NCI-H187 treated with DMSO at 0.1 percent for 48 hours (cell line): ENCODE measurements at places on chromosomes 1 and 21.

DNA sequence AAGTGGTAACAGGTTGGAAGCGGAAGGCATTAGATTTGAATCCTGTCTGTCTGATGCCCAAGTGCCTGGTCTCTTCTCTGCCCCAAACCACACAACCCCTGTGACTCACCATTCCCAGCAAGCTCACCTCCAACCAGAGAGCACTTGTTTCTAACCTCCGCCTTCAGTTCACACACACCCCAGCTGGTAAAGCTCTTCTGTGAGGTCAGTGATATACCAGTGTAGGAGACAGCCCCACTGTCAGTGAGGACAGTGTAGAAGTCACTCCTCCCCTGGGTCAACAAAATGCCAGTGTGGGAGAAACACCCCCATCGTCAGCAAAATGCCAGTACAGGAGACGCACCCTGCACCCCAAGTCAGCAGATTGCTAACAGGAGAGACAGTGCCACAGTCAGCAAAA lies 2.6 kb downstream of the RIMS3 start:
- DNase-seq: no peak

- no peak for DNase-seq
Observed at GRCh38 chr21:35457097-35457804, 408.1 kb upstream of the RUNX1 start.

- no peak for DNase-seq
Observed at GRCh38 chr1:18302788-18303413, 177.8 kb upstream of the KLHDC7A start.

DNA sequence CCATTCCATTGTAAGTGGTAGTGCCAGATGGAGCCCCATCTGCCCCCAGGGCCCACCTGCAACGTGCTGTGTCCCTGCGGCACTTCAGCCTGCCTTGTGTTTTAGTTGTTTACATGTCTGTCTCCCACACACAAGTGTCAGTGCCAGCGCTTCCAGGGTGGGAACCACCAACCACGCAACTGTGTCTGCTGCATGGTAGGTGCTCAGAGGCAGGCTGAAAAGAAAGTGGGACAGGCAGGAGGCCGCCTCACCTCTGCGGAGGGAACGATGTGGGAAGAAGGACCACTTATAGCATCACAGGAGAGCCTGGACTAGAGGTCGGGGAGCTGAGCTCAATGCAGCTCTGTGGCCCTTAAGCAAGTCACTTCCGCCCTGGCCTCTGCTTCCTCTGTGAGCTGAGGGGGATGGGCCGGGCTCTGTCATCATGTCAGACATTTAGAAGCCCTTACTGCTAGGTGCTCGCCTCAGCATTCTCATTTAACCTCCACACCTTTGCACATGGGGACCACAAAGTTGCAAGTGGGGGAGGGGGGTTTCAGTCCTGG lies 17.9 kb downstream of the SLC9A1 start:
- DNase-seq: no peak

GRCh38 chr1:18293291-18293690 lies 185.7 kb downstream of the IGSF21 start:
- DNase-seq: no peak

GRCh38 chr1:45335855-45336324 lies 4.1 kb upstream of the TOE1 start:
- DNase-seq: no peak

DNA sequence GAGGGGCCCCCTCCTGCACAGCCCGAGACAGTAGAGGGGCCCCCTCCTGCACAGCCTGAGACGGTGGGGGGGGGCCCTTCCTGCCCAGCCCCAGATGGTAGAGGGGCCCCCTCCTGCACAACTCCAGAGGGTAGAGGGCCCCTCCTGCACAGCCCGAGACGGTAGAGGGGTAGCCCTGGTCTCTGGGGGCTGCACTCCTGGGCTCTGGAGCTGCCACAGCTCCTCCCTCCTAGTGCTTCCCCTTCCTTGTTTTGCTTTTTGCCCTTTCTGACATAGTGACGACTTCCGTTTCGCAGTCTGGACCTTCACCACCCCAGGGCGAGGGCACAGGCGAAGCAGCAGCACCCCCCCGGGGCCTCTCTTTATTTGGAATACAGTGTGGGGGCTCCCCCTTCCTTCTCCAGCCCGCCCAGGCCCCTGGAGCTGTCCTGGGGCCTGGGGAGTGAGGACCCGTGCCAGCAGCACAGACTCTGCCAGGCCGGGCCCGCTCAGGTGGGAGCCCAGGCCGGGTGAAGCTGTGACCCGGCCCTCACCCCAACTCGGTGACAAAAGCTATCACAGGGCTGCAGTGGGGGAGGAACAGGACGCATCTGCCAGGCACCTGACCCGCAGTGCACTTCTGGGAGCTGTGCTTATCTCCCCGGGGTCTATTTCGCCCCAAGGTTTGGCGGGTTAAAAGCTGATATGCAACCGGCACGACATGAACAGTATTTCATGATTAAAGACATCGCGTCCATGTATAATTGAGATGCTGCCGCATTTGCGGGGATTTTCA lies 1.1 kb upstream of the PRXL2B start:
- no peak for DNase-seq

DNA sequence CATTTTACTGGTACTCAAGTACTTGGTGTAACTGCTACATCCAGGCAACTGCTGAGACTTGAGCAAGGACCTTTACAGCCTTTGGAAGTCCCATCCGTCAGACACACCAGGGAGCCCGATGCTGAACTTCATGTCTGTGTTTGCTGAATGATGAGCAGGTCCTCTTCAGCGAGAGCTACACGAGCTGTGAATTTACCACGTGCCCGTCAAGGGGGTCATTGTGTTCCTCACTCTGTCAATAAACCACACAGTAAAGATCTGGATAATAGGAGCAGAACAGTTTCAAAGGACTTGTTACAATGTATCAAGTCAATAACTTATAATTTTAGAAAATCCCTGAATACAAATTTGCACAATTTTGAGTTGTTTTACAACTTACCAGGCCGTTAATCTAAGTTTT lies 427.2 kb downstream of the KIF26B start:
- DNase-seq: no peak

DNA sequence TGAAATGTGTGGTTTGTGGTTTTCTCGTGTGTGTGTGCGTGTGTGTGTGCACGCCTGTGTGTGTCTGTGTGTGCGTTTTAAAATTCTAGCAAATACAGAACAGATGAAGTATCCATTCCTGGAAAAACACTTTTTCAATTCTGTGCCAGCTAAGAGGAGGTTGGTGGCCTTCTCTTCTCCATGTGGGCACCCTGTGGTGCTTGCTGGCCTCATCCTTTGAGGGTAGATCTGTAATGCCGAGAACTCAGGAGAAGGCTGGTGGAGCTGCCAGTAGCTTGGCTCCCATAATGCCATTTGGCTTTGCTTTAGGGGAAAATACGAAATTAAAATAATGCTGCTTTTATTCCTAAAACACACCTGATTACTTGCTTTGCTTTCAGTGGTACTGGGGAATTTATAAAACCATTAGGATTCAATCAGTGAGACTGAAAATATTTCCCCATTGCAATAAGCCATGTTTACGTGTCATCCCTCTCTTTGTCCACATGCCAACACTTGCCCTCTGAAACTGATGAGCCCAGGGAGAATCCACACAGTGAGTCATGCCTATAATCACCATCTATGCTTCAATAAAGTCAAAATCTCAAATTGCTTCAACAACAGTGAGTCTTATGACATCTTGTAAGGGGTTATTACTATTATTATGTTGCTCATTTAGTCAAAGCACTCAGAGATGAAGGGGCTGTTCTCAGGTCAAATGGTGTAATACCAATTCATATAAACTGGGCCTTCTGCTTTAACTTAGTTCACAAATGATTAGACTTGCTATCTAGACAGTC lies 39.2 kb downstream of the ABCA4 start:
- DNase-seq: no peak

DNA sequence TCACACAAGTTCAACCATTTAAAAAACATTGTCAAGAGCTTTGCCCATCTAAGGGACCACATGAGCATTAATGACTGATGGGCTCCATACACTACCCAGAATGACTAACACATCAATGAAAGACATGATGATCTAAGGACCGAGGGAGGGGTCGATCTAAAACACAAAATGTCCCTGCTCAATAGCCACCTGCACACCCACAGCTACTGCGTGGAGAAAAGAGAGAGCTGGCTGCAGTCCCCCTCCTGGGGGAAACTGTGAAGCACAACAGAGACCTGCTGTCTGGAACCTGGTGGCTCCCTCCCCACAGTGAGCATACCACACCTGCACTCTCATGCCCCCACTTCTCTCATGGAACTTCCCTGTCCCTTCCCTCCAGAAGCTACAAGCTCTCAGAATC lies 130.1 kb upstream of the ERG start:
- DNase-seq: no peak

DNA sequence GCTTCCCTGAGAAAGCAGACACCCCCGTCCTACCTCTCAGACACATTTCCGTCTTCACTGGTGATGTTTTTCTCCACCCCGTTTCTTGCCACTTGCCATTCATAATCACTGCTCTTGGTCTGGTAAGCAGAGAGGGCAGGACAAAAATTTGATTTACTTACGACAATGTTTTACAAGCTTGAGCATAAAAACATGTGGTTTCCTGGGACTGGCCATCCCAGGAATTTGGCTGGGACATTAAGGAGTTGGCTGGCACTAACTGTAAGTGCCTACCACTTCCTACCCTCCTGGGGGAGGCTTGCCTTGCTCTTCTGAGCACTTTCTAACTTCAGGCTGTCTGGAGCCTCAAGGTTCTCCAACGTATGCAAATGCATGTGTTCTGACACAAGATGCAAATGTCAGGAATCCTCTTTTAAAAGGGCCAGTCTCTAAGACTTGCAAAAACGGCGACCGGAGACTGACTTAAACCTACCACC lies 24.2 kb downstream of the ZBTB18 start:
- no peak for DNase-seq

DNA sequence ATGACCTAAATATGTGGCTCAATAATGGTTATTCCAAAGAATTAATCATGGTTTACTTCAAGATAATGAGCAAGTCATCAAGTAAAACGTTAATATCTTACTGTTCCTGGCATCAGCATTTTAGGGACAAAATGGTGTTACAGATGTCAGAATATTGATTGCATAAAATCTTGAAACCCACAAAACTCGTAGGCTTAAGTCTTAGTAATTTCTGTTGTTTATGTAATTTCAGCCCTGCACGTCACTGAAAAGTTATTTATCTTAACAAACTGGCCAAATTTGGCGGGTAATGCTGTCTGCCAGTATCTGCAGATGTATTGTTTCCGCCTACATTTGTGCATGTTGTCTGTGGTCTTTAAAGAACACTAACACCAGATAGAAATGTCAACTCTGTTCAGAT lies 25.8 kb downstream of the CDC7 start:
- no peak for DNase-seq

- DNase-seq: no peak
Observed at GRCh38 chr21:22758478-22758877, 1760.3 kb downstream of the NCAM2 start.

- no peak for DNase-seq
Observed at GRCh38 chr1:8404460-8405370, 86.8 kb downstream of the SLC45A1 start.
